Hematopoietic multipotent progenitor cell treated with erythropoietin and hydrocortisone succinate and interleukin-3 and kit ligand, for 6 days (in vitro differentiated cells): ENCODE measurements at places on chromosomes 11 and 22.

DNA sequence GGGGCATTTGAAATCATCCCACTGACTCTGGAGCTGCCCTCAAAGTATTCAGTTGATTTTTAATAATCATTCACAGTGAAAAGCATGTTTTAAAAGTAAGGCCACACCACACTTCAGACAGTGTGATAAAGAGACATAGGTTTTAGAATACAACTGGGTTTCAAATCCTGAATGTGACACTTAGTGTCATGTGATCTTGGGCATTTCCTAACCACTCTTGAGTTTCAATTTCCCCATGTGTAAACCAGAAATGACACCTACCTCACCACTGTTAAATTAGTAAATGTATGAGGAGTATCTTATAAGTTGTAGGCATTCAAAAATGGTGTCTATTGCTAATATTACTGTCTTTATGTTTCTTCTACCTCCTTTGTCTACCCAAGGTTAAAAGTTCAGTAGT lies 5.4 kb downstream of the TMEM123 start:
- DNase-seq = no peak

DNA sequence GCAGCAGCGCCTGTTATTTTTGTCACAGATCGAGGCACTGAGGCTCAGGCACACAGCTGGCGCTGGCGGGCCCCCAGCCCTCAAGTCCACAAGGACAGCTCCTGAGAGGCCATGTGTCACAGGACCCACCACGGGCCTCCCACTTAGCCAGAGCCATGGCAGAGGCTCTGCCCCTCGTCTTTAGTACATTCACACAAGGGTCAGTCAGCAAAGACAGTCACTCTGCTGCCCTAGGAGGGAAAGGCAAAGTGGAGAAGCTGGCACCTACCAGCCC lies 29.1 kb downstream of the GNAZ start:
- DNase-seq = no peak

DNA sequence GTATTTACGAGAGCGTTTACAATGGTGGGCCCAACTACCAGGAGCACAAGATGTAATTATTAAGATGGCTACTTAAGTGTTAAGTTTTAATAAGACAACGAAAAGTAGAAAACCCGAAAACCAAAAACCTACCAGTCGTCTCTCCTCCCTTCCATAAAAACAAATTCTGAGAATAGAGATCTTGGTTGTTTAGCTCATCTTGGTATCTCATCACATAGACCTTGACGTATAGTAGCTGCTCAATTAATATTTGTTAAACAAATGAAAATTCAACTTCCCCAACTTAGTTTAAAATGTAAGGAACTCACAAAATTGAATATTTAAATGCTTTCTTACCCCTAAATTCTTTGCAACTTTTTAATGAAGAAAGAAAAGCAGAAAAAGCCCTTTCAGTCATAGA lies 669 bp downstream of the KDM4D start:
- peak; percentile 16 for DNase-seq

- no peak for DNase-seq
These were observed 434.3 kb downstream of the ETS1 start for GRCh38 chr11:128152796-128153696.

GRCh38 chr22:33650244-33650643 lies 270.0 kb downstream of the LARGE1 start:
- DNase-seq = no peak

DNA sequence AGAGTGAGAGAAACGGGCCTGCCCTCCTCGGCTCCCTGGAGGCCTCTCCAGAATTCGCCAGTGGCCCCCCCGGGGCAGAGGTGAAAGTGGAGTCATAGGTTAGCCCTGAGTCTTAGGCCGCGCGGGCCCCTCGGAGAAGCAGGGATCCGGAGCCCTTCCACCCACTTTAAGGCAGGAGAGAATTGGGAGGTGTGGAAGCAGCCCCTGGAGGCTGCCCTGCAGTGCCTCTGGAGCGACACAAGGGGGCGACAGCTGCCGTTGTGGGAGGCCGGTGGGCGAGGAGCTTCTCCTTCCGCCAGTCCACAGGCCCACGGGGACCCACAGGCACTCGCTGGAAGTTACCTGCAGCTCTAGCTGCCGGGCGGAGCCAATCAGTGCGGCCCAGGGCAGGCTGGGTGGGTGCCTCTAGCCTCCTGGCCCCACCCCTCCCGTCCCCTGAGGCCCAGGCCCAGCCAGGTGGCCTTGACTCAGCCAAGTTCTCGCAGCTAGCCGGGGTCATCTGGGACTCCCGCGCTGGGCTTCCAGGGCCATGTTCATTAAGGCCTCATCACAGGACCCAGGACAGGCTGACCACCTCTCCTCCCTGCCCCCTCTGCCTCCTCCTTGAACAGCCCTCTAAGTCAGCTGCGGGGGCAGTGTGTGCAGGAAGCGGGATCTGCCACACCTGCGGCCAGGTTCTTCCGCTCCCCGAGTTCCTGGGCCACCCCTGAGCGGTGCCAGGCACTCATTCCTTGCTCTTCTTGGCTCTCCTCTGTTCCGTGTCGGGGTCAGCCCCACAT lies 5.0 kb downstream of the DGKZ start:
- peak; percentile 76 for DNase-seq

- DNase-seq = peak; percentile 25
These were observed 146.2 kb downstream of the RBFOX2 start for GRCh38 chr22:35882211-35883030.

- DNase-seq = no peak
These were observed 77.8 kb downstream of the BBOX1 start for GRCh38 chr11:27118371-27118770.

GRCh38 chr11:46698597-46698996 lies 1.8 kb downstream of the ARHGAP1 start:
- DNase-seq = no peak

DNA sequence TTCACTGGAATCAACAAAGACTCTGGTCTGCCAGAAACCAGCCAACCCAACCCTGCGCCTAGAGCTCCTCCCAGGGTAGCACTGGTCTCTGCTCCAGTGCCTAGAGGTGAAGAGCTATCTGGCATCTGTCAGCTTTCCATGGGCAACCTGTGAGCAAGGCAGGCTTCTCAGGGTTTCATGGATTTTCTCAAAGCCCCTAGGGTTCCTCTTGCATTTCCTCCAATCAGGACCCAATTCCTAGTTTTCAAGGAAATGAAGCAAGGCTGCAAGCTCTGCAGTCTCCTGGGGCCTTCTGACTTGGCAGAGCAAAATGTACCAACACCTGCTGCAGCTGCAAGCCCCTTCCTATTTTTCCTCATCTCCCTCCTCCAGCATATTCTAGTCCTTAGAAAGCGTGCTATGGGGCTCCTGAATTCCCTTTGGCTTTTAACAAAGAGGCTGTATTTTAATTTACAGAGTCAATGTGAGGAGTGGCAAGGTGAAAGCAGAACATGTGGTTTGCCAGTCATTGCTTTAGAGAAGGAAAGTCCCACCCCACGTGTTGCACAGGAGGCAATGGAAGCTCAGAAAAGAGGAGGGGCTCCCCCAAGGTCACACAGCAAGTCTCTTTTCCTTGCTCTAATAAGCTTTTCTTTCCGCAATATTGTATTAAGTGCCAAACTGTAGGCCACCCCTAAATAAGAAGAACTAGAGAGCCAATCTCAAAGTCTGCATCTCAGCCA lies 33.0 kb upstream of the RIC3 start:
- peak; percentile 79 for DNase-seq

DNA sequence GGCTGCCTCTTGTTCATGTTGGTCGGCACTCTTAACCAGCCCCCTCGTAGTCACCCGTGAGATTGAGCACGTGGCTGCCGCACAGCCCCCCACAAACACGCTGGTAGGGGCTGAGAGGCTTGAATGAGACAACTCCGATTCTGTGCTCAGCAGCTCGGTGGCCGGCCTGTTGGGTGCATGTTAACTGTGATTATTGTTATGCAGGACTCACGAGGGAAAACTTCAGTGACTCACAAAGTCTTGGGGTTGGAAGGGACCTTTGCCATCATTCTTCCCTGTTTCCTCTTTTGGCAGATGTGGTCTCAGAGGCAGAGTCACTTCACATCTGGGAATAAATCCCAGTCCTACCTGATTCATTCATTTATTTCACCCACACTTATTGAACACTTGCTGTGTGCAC lies 75.2 kb downstream of the ADAMTS15 start:
- no peak for DNase-seq
